Kidney glomerular epithelial cell (primary cell): ENCODE measurements at places on chromosomes 16 and 17.

DNA sequence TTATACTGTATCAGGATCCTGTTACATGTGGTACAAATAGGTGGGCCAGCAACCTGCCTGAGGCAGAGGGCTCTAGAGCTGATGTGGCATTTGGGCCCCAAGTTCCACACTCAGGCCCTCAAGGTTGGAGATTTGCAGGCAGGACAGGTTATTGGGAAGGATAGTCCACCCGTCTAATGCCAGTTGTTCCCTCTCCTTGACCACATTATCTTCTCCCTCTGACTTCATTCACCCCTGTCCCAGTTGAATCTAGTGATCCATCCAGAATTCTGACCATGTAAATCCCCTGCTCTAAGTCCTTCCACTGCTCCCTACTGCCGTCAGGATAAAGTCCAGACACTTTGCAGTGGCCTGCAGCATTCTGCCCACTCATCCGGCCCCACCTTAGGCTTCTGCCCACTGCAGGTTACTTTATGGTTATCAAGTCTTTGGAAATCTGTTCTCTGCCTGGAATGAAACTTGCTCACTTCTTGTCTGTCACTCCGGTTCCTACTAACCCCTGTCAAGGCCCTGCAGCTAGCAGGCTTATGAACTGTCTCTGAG, 1.9 kb upstream of the NFATC3 start:
- no peak for DNase-seq

DNA sequence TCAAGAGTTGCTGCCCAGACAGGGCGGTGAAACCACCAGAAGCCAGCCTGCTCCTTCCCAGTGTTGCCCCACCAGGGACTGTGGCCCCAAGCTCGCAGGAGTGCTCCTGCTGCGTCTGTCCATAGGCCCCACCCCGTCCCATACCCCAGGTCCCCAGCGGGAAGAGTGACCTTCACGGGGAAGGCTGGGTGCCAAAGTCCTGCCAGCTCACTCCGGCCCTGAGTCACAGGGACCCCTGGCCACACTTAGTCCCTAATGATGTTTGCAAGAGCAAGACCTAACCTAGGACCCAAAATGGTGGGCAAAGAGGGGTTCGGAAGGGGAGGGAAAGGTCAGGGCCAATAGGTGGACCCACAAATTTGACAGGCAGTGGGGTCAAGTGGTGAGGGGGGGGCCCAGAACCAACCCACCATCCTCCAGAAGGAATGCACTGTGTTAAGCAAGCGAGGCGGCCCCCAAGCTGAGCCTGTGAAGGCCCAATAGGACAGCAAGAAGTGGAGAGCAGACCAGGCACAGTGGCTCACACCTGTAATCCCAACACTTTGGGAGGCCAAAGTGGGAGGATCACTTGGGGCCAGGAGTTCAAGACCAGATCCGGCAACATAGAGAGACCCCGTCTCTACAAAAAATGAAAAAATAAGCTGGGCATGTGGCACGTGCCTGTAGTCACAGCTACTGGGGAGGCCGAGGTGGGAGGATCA, 3.3 kb downstream of the DOK4 start:
- DNase-seq = no peak

DNA sequence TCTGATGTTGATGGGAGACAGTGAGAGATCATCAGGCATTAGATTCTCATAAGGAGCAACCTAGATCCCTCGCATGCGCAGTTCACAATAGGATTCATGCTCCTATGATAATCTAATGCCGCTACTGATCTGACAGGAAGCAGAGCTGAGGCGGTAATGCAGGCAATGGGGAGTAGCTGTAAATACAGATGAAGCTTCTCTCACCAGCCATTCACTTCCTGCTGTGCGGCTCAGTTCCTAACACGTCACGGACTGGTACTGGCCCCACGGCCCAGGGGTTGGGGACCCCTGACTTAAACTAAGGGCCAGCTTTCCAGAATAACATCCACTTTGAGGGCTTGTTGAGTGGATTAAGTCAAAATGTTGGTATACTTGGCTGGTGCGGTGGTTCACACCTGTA, 2.6 kb upstream of the TMEM219 start:
- no peak for DNase-seq

DNA sequence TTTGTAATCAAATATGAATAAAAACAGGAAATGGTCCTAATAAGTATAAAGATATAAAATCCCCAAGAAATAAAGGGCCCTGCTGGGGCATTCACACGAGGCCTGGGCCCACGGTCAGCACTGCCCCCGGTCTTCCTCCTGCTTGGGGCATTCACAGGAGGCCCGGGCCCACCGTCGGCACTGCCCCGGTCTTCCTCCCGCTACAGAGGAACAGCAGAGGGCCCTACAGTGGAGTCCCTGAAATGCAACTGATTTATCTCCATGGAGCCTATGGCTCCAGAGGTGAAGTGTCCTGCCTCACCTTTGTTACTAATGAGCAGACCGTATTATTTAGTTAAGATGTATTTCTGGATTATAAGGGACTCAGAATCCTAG, 46.5 kb downstream of the MAP1LC3B start:
- no peak for DNase-seq

DNA sequence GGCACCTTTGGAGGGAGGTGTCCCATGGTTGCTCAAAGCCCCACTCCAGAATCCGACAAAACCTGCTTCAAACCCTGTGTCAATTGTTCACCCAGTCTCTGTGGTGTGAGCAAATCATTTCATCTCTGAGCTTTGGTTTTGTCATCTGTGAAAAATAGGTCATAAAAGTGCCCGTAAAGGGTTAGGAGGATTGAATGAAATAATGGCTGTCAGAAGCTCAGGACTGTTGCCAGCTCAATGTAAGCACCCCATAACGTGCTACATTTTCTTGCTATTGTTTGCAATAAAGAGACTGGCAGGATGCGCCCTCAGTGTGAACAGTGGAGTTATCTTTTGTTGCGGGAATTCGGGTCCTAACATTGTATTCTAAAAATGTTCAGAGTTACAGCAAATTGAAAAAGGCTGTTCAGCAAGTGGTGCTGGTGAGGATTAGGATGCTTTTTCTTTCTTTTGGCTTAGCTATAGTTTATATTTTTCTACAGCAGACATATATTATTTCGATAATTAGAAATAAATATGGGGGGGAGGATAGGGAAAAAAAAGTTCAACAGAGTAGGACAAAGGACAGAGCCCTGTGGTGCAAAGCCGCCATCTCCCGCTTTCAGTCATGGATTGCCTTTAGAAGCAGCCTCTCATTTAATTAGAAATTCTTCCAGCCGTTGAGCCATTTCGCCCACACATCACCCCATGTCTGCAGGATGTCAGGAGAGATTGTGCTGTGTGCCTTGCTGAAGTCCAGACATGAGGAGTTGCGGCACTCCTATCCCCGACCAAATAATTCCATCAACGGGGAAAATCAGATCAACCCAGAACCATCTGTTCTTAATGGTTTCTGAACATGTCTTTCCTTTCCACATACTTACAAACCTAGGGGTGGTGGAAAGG, 20.9 kb upstream of the PYY start:
- DNase-seq = no peak

GRCh38 chr17:73603971-73604370, 40.3 kb downstream of the SDK2 start:
- DNase-seq = no peak

- DNase-seq = no peak
Measured at GRCh38 chr17:14360856-14361255, 60.0 kb downstream of the HS3ST3B1 start.

DNA sequence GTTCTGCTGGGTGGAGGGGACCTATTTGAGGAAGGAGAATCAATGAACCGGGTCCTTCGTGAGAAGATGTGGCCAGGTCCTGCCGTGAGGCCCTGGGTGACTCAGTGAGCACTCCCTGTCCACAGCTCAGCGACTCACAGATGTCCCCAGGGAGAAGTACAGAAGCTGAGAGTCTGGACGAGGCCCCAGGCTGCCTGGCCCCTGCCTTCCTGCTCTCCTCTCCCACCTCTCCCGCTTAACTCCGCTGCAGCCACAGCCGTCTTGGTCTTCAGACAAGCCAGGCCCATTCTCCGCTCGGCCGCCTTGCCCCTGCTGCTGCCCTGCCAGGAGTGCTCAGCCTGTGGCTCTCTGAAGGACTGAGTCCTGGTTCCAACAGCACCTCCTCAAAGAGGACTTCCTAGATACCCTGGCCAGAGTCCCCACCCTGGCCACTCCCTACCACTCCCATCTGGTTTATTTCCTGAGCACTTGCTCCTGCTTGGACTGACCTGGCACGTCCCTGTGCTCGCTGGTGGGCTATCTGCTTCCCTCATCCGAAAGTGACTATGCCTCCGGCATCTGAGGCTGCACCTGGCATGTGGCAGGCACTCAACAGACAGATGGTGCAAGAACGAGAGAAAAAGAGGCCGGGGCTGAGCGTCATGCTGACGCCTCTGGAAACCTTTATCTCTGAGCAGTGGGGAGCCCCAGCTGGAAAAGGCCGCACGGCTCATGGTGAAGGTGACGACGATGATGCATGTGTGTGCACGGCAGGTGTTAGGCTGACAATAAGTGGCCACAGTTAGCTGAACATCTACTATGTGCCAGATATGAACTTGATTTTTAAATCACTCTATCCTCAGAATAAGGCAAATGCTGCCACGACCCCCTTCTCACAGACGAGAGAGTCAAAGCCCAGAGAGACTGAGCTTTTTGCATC, 9.2 kb upstream of the TNFRSF13B start:
- DNase-seq = peak; percentile 26

DNA sequence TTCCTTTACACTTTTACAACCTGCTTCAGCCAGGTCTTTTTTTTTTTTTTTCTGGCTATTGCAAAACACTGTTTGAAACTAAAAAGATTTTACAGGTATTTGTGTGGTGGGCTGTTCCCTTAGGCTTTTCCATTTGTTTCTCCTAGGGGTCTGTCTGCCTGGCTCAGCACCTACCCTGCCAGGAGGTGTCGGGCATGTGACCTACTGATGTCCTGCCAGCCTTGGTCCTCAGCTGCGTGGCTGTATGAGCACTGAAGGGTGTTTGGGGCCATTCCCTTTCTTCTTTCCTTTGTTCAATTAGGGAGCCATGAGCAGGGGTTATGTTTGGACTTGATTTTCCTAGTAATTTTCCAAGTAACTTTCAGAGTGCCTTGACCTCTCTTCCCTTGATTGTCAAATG, 269.2 kb upstream of the SALL1 start:
- no peak for DNase-seq

- DNase-seq = no peak
Measured at GRCh38 chr17:34173241-34173640, 81.8 kb upstream of the CCL2 start.

DNA sequence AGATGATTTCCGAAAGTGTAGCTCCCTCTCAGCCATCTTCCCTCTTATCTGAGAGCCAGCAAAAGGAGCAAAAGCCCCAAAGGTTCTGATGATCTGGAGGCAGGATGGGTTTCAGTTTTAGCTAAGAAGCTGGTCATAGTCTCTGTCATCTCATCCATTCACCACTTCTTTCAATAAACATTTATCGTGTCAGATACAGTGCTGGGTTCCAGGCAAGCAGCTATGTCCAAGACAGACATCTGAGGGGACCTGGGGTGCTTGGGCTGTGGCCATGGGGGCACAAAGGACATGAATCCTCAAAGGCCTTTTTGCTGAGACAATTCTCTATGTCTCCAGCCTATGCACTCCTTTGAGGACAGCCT, 1.0 kb upstream of the ETV4 start:
- no peak for DNase-seq
